CD4-positive, alpha-beta T cell treated with Interleukin-12 subunit alpha and Interleukin-12 subunit beta, for 1 hour (primary cell): ENCODE measurements at places on chromosomes 3 and 15.

DNA sequence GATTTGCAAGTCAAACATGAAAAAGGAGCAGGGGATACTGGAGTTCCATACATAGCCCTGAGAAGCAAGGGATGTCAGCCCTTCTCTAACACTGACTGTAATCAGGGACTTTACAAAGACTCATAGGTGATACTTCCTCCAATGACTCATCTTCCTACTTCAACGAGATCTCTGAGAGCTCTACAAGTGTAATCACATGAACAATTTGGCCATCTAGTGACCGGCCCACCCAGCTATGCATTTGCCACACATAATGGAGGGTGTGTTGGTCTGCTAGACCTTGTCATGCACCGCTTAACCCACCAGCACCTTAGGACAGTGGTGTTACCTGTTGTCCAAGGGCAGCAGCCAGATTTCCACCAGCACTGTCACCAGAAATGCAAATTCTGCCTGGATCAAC, 75.3 kb downstream of the NCEH1 start:
- peak; percentile 17 for DNase-seq

- no peak for DNase-seq
Observed at GRCh38 chr3:168847291-168847883, 751.7 kb upstream of the GOLIM4 start.

- no peak for DNase-seq
Observed at GRCh38 chr15:98035577-98036010, 75.1 kb downstream of the ARRDC4 start.

DNA sequence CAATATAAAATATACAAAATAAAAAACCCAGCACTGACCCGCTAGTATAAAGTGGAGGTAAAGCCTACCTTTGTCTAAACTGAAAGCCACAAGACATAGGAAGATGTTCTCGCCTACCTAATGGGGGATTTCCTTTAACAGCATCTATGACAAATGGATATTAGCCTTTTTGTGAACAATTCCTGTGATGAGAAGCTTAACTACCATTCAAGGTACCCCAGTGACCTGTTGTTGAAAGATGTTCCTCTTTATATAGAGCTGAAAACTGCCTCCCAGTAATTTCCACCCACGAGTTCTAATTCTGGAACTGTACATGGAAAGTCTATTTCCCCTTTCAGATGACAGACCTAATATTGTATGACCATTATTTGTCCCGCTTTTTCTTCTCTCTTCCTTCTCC, 109.8 kb upstream of the RASGRP1 start:
- peak; percentile 50 for DNase-seq

DNA sequence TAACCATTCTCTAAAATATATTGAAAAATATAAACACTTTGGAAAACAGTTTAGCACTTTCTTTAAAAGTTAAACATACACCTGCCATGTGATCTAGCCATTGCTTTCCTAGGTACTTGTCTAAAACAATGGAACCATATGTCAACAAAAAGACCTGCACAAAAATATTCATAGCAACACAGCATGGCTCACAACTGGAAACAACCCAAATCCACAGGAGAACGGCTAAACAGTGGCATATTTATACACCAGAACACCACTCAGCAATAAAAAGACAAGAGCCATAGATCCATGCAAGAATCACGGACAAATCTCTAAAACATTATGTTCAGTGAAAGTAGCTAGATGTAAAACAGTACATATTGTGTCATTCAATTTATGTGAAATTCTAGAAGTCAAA, 221.3 kb upstream of the UBE2E2 start:
- no peak for DNase-seq

DNA sequence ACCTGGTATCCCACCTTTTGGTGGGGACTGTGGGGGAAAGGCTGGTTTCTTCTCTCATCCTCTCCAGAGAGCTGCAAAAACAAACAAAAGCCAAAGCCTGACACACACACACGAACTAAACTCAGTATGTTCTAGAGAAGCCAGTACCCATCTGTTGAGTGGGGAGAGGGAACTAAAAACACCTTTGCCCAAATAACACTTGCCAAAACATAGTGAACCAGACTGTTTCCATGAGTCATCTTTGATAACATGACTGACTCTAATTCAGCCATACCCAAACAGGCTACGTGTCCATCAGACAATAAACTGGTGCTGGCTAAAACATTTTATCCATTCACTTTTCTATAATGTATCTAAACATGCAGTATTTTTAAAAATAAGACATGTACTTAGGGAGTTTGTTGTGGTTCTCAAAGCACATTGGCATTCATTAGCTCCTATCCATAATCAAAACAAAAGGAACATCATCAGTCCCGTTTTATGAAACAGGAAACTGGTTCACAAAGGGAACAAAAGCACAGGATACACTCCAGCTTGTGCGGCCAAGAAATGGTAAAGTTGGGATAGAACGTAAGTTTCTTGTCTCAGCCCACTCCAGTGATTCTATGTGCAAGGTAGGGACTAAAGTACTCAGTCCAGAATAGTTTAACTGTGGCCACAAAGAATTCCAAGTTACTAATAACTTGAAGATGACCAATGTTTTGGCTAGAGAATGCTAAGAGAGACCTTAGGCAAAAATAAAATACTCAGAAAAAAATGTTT, 16.1 kb downstream of the LYSMD2 start:
- no peak for DNase-seq

DNA sequence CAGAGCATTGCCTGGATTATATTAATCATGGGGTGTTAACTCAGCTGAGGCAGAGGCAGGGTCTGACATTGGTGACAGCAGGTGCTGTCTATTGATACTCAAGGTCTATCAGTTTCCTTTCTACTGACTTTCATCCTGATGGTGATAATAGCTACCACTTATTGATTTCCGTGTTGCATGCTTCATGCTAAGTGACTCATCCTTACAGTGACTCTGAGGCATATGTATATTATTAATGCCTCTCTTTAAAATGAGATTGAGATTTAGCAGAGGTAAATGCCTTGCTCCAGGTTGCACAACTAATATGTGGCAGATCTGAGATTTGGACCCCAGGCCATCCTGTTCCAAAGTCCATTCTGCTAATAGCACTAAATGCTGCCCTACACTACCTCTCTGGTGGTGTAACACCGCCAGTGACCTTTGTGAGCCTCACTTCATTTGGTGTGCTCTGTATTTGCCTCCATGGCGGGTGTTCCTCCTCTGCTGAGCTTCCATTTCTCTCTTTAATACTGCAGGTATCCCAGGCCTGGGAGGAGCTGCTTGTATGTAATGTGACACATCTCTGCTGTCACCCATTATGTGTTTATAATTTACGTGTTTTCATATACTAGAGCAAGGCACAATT, 50.4 kb downstream of the GPR171 start:
- no peak for DNase-seq

DNA sequence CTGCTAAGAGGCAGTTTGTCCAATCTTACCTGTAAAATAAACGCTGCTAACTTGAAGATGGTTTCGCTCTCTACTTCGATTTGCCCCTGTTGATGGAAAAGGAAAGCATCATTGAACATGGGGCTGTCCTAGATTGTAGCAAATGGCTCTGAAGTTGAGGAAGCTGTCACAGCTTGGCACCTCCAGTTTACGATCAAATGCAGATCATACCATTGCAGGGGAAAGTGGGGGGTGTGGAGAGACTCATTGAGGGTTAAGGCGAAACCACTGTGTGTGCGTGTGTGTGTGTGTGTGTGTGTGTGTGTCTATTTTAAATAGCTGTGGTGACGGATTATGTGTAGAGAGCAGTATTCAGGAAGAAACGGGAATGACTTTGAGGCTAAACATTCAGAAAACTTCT, 127.6 kb upstream of the LMOD3 start:
- DNase-seq = peak; percentile 54

GRCh38 chr3:33889394-33890039, 91.1 kb downstream of the PDCD6IP start:
- DNase-seq = no peak

DNA sequence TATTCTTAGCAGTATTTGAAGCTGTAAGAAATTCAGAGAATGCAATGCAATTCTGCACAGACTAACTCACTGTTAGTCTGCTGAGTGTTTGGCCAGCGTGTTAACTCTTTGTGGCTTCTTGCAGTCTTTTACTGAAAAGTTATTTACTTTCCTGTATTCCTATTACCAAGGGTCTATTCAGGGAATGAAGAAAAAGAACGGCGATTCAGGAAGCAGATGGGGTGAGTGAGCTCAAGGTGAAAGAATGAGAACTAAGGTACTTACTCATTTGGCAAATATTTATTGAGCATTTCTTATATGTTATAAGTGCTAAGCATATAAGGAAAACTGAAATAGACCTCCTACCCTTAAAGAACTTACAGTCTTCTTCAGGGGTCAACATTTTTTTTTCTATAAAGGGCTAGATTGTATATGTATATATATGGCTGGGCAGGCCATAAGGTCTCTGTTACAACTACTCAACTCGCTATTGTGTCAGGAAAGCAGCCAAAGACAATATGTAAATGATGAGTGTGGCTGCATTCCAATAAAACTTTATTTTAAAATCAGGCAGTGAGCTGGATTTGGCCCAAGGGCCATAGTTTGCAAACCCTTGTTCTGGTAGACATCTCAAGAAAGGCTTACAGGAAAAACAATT, 271.9 kb upstream of the GADL1 start:
- DNase-seq = no peak

GRCh38 chr15:36926427-36926825, 173.9 kb downstream of the MEIS2 start:
- DNase-seq = no peak
